ENCODE measurements at places on chromosomes 13 and 19.

GRCh38 chr19:2423071-2423914 lies 4.1 kb downstream of the TIMM13 start:
- DNase-seq: no peak

DNA sequence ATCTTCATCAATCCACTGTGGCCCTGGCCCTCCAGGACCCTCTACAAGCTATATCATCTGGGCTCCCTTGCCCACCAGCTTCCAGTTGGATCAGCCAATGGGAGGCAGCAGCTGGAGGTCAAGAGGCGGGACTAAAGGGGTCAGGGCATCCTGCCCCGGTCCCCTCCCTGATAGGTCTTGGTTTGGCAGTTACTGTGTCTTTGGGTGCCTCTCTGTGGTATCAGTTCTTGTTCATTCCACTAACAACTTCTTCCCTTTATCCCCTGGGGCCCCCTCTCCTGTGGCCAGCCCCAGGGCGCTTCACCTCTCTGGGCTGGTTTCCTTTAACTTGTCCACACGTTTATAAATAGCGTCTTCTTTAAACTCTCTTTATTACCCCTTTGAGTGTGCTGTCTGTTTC lies 83.6 kb downstream of the DCT start:
- no peak for DNase-seq

GRCh38 chr19:2555422-2556220 lies 79.7 kb downstream of the GADD45B start:
- DNase-seq: no peak

- DNase-seq: peak; percentile 33
Observed at GRCh38 chr13:28540612-28541011, 45.7 kb upstream of the FLT1 start.

DNA sequence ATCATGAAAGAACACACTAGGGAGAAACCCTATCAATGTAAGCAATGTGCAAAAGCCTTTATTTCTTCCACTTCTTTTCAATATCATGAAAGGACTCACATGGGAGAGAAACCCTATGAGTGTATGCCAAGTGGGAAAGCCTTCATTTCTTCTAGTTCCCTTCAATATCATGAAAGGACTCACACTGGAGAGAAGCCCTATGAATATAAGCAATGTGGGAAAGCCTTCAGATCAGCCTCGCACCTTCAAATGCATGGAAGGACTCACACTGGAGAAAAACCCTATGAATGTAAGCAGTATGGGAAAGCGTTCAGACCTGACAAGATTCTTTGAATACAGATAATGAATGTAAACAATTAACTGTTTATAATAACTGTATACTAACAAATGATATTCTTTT lies 15.0 kb upstream of the ZNF439 start:
- no peak for DNase-seq

- no peak for DNase-seq
Observed at GRCh38 chr19:4234142-4234861, 5.0 kb downstream of the EBI3 start.

DNA sequence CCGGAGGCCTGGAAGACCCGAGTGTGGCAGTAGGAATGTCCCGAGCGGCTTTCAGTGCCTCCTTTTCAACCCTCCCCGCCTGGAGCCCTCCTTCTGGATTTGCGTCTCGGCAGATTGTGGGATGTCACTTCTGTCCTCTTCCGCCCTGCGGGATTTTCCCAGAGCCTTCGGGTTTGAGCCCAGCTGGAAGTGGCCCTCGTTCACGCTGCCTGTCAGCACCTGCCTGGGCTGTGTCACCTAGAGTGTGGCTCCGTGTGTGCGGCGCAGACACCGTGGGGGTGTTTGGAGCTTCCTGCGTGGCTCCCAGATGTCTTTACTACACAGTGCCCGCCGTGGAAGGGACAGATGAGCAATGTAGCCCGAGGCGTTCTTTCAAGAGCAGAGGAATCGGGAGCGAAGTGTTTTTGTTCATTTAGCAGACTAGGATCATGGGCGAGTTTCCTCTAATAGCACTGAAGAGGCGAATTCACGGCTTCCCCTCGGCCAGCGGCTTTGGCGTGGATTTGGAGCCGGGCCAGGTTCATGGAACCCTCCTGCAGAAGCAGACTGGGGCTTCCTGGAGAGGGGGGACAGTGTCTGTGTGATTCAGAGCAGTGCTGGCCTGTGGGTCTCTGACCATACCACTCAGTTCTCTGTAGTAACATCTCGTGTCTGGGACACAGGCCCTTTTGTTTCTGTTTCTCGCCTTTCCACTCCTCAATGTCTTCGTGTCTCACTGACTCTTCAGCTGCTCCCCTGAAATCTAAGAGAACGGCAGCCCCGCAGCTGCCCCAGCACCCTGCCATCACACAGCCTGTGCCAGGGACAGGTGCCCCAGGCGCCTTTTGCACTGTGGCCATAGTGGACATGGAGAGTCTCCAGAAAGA lies 68.0 kb downstream of the KDM4B start:
- DNase-seq: peak; percentile 52

DNA sequence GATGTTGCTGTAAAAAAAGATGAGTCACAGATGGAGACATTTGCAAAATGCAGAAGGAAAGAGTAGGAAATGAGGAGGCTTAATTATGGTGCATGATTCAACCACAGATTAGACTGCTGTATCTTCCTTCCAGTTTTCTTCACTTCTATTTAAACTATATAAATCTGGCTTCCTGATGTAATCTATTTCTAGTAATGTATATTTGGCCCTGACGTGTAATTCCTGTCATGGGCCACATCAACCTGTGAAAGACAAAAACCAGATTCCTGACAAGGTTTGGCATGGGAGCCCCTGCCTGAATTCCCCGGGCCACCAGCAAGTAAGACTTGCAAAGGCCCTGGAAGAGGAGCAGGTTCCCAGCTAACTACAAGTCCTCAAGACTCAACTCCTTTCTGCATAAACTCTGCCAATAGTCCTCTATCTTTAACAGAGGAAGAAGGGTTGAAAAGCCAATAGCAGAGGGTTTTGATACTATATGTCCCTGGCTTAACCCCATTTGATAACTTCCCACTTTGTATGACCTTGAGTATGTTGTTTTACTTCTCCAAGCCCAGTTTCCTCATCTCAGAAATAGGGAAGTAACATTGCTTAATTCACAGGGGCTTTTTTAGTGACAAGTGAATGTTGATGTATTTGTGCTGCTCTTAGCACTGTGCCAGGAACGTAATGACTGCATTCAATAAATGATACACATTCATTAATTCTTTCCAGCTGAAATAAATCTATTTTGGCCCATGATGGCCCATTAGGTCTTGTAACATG lies 172.7 kb downstream of the SPRY2 start:
- DNase-seq: peak; percentile 31

- DNase-seq: no peak
Observed at GRCh38 chr19:55391702-55392615, 6.2 kb downstream of the RPL28 start.

- peak; percentile 39 for DNase-seq
Observed at GRCh38 chr19:33740811-33741396, 55.8 kb upstream of the KCTD15 start.

- DNase-seq: no peak
Observed at GRCh38 chr19:28472843-28473242, 740.1 kb downstream of the UQCRFS1 start.

All from fibroblast of the aortic adventitia (primary cell).